GM23338 (cell line): ENCODE measurements at places on chromosomes 5 and 9. TPM values are rescaled to one million over a fixed set of nuclear protein-coding genes. Genes with fewer than 3 reads are reported as not detected.

The INSL6 gene
- total RNA-seq: not detected in 2 replicates

The SMARCA2 gene
- 21.9 and 22.9 TPM in 2 replicates for total RNA-seq

The PALM2AKAP2 gene
- total RNA-seq: 7.9 and 8.3 TPM in 2 replicates

DNA sequence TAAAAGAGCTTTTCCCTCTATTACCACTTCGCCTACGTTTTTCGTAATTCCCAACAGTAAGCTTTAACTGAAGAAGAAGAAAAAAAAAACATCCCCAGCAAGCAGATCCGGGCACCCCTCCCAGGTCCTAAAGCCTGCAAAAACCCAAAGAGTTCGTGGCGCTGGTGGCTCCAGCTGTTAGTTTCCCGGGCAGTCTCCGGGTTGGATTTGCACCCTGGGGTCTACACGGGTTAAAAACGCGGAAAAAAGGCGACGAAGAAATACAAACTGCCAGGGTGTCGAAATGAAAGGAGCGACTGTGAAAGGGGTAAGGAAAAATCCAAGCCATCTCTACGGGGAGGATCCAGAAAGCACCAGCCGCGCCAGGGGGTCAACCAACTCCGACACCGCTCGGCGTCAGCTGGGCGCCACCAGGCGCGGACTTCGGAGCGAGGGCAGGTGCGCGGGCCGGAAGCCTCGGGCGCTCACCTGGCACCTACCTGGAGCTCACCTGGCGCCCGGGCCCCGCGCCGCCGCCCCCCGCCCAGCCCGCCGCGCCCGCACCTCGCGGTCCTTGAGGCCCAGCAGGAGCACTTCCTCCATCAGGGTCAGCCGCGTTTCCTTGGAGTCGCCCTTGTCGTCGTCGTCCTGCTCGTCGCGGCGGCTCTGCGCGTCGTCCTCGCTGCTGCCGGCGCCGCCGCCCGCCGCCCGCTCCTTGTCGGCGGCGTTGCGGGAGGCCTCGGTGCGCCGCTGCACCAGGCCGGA is 680 bp downstream of the GOLPH3 start:
- peak; percentile 76 for DNase-seq

- DNase-seq: peak; percentile 11
These were observed 524.8 kb downstream of the PRR16 start for GRCh38 chr5:120988941-120989340.

DNA sequence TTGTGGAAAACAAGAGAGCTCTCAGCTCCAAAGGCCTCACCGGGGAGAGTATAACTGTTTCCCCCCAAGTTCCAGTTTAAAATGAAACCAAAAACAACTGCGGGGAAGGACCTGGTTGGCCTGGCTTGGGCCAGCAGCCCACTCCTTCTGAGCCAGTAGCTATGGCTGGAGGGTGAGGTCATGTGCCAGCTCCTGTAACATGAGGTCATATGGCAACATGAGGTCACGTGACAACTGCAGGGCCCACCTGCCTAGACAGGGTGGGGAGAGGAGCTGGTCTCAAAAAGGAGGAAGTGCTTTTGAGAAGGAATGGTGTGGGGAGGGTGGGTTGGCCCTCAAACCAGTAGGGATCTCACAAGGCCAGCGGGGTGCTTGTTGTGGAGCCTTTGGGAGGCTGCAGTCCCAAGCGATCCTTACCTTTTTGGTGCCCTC is 29.3 kb upstream of the CRB2 start:
- DNase-seq: peak; percentile 37
